ENCODE measurements at places on chromosomes 5 and 9. TPM values are rescaled to one million over a fixed set of nuclear protein-coding genes. Genes with fewer than 3 reads are reported as not detected.

- no peak for DNase-seq
Observed at GRCh38 chr5:168931638-168932345, 352.6 kb upstream of the PANK3 start.

- DNase-seq, result no peak
Observed at GRCh38 chr9:6673326-6674025, 27.9 kb upstream of the GLDC start.

GRCh38 chr9:3508078-3508431, 17.7 kb downstream of the RFX3 start:
- DNase-seq, result no peak

DNA sequence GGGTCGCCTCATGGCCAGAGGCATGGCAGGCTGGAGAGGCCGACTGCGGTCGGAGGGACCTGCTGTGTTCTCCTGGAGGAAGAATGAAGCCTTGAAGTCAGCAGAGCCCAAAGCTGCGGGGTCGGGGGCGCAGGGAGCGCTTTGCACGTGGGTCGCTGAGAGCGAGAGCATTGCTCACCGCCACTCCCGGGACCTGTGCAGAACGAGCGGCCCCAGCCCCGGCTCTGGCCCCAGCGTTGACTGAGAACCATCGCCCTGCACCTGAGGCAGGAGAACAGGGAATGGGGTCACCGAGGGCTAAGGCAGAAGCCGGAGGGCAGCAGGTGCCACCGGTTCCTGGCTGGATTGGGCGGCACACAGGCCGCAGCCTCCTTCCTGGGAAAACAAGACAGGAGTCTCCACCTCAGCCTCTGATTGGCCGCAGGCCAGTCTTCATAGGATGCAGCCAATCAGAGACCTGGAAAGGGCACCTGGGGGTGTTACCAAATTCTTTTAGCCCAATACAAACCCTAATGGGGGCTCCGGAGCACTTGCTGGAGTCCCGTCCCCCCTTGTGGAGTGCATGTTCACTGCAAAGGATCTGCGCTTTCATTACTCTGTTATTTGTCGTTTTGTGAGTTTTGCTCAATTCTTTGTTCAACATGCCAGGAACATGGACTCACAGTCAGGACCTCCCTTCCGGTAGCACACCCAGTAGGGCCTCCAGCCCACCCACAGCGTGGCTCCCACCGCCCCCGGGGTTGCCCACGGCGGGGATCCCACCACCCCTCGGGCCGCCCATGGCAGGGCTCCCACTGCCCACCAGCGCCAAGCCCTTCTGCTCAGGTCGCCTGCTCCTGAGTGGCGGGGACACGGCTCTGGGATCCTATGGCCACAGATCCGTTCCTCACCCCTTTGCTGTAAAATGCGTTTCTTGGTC, 24.7 kb upstream of the SLC6A19 start:
- no peak for DNase-seq

DNA sequence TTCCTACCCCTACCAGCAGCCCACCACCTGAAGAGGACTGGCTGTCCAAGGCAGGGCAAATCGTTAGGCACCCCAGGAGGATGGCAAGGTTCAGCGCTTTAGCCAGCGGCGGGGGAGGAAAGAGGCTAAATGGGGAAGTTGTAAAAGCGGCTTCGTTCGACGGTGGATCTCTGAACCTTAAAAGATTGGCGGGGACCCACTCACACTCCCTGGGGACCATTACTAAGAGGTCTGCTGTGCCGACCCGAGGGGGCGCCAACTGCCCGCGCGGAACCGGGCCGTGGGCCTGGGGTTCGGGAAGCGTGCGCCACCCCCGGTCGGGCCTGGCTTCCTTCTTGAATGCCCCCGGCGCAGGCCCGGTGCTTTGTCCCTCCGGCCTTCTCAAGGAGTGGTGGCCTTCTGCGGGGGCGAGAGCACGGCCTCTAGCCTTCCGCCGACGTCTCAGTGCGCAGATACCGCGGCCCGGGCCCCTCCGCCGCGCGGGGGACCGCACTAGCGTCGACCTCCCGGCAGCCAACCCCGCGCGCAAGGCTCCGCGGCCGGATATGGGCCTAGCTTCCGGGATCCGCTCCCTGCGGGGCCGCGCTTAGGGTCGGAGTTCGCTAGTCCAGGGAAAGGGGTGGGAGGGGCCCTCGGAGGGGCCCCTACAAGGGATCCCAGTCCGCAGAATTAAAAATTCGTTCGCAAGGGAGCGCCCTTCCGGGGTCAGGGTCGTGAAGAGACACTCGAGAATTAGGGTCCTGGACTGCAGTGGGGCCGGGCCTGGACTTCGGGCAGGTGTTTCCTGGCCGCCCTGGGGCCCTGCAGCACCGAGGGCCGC, 10.5 kb downstream of the NR2F1-AS1 start:
- DNase-seq, result no peak

DNA sequence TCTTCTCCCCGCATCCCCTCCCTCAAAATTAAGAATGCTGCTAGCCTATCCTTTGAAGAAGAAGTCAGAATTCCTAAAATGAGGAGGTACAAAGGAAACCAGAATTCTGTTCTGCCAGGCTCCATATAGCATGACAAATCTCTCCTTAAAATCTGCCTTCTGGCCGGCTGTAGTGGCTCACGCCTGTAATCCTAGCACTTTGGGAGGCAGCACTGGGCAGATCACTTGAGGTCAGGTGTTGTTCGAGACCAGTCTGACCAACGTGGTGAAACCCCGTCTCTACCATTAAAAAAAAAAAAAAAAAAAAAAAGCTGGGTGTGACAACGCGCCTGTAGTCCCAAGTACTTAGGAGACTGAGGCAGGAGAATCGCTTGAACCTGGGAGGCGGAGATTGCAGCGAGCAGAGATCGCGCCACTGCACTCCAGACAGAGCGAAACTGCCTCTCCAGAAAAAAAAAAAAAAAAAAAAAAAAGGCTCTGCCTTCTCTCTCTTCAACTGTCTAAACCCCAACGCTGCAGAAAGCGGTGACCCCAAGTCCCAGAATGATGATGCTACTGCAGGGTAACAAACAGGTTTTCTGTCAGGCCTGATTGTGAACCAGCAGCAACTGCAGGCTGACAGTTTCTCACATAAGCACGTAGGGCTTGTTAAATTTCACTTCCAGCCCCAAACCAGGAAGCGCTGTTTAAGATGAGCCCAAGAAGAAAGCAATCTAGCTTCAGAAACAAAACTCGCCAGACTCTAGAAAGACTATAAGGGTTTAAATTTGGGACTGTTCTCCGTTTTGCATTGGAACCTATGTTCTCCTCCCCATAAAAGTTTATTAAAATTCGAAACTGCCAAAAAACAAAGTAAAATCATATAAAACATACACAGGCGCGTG, 963 bp upstream of the CAST start:
- peak; percentile 76 for DNase-seq

GRCh38 chr5:41071975-41072374, 833 bp upstream of the MROH2B start:
- no peak for DNase-seq

- no peak for DNase-seq
Observed at GRCh38 chr9:99192786-99193465, 28.8 kb downstream of the ALG2 start.

- DNase-seq, result no peak
Observed at GRCh38 chr5:169065400-169065799, 235.5 kb downstream of the SLIT3 start.

- DNase-seq, result no peak
Observed at GRCh38 chr9:1995084-1995483, 20.1 kb upstream of the SMARCA2 start.

GRCh38 chr5:55558484-55558883, 23.7 kb upstream of the PLPP1 start:
- DNase-seq, result no peak

DNA sequence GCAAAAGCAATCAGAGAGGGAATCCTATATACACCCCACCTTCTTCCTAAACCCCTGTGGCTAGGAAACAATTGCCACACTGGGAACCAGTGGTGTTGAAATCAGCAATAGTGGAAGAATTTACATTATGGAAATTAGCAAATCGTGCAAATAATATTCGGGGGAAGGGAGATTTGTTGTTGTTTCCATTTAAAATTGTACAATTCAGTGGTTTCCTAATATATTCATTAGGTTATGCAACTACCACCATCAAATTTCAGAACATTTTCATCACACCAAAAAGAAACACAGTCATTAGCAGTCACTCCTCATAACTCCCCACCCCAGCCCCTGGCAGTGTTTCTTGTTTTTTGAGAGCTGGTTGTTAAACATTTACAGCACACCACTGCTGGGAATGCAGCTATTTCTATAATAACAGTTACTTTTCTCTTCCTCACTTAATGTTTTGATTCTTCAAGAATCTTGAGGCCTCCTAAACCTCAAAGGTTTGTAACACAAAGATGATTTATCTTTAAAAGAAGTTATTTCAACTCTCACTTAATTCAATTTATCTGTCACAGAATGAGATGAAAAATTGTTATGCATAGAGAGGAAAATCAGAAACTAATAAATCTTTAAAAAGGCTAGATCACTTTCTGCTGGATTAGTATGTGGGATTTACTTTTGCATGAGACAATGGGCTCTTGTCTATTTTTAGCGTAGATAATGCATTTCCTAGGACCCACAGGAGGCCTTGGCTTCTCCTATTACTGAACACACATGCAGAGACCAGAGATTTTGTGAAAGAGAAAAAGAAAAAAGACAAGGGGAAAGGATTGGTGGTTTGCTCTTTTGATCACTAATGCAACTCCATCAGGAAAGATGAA, 91.8 kb upstream of the DAPK1 start:
- no peak for DNase-seq

- no peak for DNase-seq
Observed at GRCh38 chr9:79255651-79256260, 316.0 kb upstream of the TLE4 start.

- no peak for DNase-seq
Observed at GRCh38 chr5:175508896-175509295, 30.5 kb downstream of the SFXN1 start.

DNA sequence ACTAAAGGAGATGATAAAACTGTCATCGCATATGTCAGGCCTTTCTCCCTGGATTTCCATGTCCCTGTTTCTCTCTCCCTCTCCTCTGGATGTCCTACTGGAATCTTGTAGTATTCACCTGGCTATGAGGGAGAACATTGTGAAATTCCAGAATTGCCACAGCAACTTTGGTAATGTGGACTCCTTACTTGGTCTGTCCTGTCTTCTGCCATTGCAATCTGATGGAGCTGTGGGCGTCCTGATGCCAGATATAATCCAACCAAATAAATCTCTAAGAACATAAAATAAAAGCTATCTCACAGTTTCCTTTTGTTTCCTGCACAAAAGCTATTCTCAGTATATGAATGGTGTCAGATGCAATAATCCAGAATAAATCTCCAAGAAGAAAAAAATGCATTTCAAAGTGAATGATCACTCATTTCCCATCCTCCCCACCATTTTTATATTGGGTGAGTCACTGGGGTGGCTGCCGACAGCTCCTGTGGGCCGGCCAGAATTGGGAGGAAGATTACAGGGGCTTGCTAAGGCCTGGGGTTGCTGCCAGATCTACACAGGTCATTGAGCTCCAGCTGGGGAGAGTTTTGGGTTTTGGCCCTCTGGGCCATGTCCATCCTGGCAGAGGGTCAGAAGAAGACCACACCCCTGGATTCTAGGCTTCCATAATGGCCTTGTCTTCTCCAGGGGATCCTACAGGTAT, 160.7 kb upstream of the PITX1 start:
- DNase-seq, result no peak

- DNase-seq, result no peak
Observed at GRCh38 chr9:21165516-21165915, 944 bp downstream of the IFNA21 start.

- peak; percentile 43 for DNase-seq
Observed at GRCh38 chr5:102583276-102584124, 84.7 kb upstream of the SLCO6A1 start.

DNA sequence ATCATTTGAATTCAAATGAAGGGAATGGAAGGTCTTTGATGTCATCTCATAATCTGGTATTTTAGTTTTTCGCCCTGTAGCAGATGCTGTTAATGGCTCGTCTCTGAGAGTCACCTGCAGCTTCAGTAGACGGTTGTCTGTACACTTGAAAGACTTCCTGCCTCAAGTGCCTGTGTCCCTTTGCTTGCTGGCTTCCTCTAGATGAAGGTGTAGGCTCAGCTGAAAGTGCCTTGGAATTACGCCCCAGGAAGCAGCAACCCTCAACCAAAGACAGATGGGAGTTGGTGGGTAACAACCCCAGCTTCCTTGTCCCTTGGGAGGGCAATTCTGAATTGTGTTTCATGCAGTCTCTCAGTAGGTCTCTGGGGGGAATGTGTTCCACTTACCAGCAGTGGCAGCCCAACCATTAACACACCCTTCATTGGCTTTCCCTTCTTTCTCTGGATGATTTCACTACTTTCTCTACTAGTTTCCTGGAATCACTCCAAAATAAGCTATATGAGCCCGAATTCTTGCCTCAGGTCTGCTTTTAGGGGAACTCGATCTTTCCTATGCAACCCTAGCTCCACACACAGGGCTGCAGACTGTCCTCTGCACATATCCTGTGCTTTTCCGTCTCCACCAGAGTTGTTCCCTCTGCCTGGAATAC, 395.6 kb downstream of the DMAC1 start:
- no peak for DNase-seq

DNA sequence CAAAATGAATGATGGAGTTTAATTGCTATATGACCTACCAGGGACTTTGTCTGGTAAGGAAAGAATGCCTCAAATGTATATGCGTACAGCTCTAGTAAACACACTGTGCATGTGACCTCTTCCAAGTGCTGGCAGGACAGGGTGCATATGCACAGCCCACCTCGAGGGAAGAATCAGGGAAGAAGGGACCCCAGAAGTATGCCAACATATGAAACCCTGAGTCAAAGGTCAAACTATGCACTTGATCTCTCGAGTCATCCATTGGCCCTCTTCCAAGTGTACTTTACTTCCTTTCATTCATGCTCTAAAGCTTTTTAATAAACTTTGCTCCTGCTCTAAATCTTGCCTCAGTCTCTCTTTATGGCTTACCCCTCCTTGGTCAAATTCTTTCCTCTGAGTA, 804.6 kb upstream of the COX7C start:
- DNase-seq, result no peak

GRCh38 chr9:30932226-30932625, 1452.2 kb upstream of the ACO1 start:
- DNase-seq, result no peak

- DNase-seq, result no peak
Observed at GRCh38 chr9:127341152-127341551, 55.8 kb upstream of the SLC2A8 start.

DNA sequence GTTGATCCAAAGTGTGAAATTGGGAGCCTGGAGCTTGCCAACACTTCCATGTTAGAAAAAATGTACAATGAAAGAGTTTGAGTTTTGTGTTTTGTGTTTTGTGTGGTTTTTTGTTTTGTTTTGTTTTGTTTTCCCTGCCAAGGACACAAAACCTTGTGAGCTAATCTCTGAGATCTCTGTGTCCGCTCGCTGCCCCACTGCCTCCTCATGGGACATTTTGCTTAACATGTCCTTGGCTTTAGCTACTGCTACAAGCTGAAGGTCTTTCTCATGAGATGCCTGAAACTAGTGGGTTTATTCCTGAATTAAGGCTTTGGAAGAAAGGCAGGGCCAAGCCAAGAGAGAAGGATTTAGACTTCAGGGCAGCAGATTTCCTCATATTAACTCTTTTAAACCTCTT, 7.3 kb upstream of the JAKMIP2 start:
- DNase-seq, result no peak

GRCh38 chr9:76891874-76892273, 14.0 kb downstream of the PRUNE2 start:
- DNase-seq, result no peak

NTRK2 gene
- 0.01 TPM for polyA plus RNA-seq

SOWAHA gene
- not detected for polyA plus RNA-seq

RETREG1 gene
- polyA plus RNA-seq, result not detected

SHOC1 gene
- polyA plus RNA-seq, result not detected

PCDHGC3 gene
- 9.2 TPM for polyA plus RNA-seq

MYOZ3 gene
- polyA plus RNA-seq, result 0.59 TPM

KDM3B gene
- 19.0 TPM for polyA plus RNA-seq

SH2D3C gene
- polyA plus RNA-seq, result 218 TPM

C6 gene
- not detected for polyA plus RNA-seq

DBH gene
- polyA plus RNA-seq, result not detected

PCDHGA6 gene
- 2.7 TPM for polyA plus RNA-seq

ROR2 gene
- polyA plus RNA-seq, result not detected
